ENCODE measurements at places on chromosomes 5 and 9.

GRCh38 chr9:5375790-5376477 is 36.3 kb upstream of the RLN1 start:
- no peak for DNase-seq

DNA sequence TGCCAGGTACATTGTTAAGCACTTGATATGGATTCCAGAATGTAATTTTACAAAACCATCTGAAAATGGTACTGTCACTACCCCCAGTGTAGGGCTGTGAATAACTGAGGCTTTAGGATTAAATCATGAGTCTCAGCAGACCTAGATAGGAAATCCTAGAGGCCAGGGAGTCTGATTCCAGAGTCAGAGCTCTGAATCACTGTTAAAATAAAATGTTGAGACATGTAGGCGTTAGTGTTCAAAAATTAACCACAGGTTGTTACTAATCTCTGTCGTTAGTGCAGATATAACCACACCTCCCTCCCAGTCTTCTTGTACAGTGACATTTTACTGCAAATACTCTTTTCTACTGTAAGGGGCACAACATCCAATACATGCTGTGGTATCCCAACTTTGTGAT is 1828.8 kb downstream of the MAT2B start:
- DNase-seq, result no peak

DNA sequence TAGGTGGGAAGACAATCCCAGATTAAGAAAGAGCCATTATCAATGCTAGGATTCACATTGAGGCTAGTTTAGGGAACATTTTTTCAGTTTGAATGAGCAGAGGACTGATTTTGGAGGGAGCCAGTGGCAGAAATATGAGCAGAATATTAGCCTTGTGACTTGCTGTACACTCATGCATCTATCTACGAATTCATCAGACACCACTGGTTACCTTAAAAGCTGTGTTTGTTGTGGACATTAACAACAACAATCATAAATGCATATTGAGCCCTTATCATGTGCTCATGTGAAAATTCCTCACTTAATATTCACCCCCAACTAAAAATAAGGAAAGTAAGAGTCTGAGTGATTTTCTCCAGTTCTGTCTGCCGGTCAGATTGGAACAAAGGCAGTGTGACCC is 9.9 kb upstream of the SH3TC2 start:
- DNase-seq, result no peak

GRCh38 chr5:13695076-13695712 is 249.3 kb downstream of the DNAH5 start:
- DNase-seq, result no peak

- no peak for DNase-seq
These were observed 88.1 kb downstream of the OTULIN start for GRCh38 chr5:14752497-14753071.

GRCh38 chr9:7533376-7534090 is 266.0 kb downstream of the DMAC1 start:
- DNase-seq, result no peak

DNA sequence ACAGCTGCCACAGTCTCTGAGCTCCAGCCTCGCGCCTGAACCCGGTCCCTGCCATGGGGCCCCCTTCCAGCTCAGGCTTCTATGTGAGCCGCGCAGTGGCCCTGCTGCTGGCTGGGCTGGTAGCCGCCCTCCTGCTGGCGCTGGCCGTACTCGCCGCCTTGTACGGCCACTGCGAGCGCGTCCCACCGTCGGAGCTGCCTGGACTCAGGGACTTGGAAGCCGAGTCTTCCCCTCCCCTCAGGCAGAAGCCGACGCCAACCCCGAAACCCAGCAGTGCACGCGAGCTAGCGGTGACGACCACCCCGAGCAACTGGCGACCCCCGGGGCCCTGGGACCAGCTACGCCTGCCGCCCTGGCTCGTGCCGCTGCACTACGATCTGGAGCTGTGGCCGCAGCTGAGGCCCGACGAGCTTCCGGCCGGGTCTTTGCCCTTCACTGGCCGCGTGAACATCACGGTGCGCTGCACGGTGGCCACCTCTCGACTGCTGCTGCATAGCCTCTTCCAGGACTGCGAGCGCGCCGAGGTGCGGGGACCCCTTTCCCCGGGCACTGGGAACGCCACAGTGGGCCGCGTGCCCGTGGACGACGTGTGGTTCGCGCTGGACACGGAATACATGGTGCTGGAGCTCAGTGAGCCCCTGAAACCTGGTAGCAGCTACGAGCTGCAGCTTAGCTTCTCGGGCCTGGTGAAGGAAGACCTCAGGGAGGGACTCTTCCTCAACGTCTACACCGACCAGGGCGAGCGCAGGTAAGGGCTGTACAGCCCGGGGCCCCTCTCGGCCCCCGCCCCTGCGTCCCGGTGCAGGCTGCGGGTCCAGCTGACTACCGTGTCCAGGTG is 509 bp downstream of the LVRN start:
- DNase-seq, result no peak

- DNase-seq, result no peak
These were observed 202.7 kb upstream of the PIK3R1 start for GRCh38 chr5:68012831-68013230.

Measured in D721Med (cell line).